ENCODE measurements at places on chromosomes 6 and 20. TPM values are rescaled to one million over a fixed set of nuclear protein-coding genes. Genes with fewer than 3 reads are reported as not detected.

USP49 gene
- 2.9 TPM for total RNA-seq

FAM209B gene
- total RNA-seq, result 0.32 TPM

CST4 gene
- not detected for total RNA-seq

APCDD1L gene
- not detected for total RNA-seq

SLC25A27 gene
- 0.32 TPM for total RNA-seq

FAXC gene
- 0.11 TPM for total RNA-seq

SPEF1 gene
- 0.32 TPM for total RNA-seq

GABRR2 gene
- total RNA-seq, result not detected

RAB32 gene
- 93.9 TPM for total RNA-seq

DNA sequence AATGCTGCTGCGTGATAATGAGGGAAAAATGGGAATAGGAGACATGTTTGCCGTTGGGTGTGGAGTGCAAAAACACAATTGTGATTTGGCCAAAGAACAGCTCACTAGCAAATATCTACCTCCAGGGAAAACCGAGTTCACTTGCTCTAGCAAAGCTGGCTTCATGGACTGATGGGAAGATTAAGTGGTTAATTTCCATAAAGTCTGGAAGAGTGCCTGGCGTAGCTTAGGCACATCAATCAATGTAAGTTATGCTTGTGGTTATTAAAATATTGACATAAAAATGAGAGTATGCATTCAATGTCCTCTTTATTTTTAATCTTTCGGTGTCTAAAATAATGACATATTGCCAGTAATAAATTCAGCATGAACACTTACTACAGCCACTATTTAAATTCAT, 267.5 kb downstream of the SMOC2 start:
- DNase-seq, result no peak

DNA sequence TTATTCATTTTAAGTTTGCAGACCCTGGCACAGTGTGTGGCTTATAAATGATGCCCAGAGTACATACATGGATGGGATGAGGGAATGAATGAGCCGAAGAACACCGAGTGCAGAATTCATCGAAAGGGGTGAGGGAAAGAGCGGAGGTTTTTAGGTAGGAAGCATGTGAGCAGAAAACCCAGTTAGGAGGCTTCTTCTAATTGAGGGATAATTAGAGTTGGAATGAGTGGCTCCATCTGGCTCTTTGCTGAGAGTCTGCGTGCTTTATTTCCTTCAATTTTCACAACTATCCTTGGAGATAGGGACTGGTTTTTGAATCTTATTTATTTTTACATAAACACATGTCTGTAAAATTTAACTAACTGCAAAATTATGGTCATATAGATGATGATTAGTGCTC, 150.7 kb downstream of the DOK5 start:
- no peak for DNase-seq

- no peak for DNase-seq
Observed at GRCh38 chr6:25132934-25133333, 146.2 kb upstream of the CARMIL1 start.

- DNase-seq, result peak; percentile 42
Observed at GRCh38 chr20:1171461-1172093, 13.2 kb downstream of the TMEM74B start.

DNA sequence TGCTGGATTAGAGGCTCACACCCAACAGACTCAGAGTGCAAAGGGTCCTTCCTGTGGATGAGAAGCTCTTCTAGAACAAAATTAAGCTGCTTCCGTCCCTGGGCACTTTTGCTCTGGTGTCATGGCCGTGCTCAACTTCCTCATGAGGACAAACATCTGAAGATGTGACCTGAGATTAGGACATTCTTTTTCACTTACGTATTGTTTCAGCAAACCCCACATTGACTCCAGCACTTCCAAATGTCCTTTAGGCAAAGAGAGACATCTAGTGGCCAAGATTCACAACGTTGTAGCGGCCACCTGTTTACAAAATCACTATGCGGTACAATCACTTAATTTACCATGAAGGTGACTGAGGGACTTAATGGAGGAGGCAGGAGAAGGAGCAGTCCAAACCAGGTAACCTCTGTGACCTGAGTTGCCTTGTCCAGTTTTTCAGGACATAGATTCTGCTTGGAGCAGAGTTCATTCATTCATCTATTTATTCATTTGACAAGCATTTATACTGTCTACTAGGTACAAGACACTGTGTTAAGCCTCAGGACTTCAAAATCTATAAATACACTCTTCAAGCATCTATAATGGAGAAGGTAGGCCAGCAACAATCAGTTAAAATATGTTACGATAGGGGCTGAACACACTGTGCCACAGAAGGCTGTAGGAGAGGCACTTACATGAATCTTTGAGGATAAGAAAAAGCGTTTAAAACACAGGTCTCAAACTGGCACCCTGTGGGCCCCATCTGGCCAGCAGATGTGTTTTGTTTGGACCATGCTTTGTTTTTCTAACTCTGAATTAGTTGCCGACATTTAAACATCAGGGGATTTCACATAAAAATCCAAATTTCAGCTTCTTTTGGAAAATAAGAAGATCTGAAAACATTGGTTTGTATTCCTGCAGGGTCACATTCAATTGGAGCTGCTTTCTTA, 5.6 kb upstream of the ADGRF1 start:
- DNase-seq, result peak; percentile 95

GRCh38 chr6:37673436-37673835, 24.2 kb downstream of the MDGA1 start:
- no peak for DNase-seq

DNA sequence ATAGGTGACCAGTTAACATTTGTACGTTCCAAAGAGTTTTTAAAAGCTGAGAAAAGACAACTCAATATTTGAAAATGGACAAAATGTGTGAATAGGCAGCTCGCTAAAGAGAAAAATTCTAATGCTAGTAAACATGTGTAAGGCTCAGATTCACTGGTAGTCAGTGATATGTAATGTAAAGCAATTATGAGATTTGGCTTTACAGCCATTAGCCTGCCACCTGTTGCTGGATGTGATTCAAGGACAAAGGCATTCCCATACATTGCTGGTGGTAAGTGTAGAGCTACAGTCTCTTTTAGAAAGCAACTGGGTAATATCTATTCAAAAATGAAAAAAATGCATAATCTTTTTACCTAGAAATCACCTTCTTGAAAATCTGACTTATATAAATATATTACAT, 114.3 kb downstream of the COL19A1 start:
- DNase-seq, result no peak

DNA sequence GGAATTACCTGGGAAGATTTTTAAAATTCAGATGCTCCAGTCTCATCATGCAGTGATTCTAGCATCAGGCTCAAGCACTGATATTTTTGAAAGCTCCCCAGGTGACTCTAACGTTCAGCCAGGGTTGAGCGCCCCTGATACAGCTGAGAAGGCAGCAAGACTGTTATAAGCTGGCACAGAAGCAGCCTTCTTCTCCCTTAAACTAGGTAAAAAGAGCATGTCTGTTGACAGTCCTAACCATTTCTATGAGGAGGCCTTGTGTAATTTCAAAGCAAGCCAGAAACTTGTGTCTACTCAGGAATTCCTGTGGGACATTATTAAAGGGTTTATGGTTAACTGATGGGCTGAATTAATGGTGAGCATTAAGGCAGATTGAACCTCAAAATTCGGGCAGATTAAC, 141.9 kb downstream of the PDE7B start:
- DNase-seq, result no peak

- DNase-seq, result no peak
Observed at GRCh38 chr6:31118178-31118577, 2.1 kb downstream of the CDSN start.

GRCh38 chr20:46831633-46832011, 63.0 kb upstream of the EYA2 start:
- no peak for DNase-seq

DNA sequence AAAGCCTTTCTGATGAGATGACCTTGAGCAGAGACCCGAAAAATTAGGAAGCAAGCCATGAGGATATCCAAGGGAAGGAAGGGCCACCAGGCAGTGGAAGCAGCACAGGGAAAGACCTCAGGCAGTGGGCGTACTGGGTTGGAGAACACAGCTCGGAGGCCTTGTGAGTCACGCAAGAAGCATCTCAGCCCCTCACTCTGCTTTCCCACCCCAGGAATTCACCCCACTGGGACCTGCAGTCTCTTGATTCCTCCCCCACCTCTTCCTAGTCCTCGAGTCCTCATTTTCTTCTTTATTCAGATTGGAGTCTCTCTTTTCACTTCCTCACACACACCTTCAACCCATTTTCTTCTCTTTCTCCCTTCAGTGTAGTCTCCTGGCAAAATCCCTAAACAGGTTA, 27.0 kb downstream of the RPRD1B start:
- no peak for DNase-seq

- DNase-seq, result no peak
Observed at GRCh38 chr6:138640028-138640427, 133.5 kb upstream of the CCDC28A start.

DNA sequence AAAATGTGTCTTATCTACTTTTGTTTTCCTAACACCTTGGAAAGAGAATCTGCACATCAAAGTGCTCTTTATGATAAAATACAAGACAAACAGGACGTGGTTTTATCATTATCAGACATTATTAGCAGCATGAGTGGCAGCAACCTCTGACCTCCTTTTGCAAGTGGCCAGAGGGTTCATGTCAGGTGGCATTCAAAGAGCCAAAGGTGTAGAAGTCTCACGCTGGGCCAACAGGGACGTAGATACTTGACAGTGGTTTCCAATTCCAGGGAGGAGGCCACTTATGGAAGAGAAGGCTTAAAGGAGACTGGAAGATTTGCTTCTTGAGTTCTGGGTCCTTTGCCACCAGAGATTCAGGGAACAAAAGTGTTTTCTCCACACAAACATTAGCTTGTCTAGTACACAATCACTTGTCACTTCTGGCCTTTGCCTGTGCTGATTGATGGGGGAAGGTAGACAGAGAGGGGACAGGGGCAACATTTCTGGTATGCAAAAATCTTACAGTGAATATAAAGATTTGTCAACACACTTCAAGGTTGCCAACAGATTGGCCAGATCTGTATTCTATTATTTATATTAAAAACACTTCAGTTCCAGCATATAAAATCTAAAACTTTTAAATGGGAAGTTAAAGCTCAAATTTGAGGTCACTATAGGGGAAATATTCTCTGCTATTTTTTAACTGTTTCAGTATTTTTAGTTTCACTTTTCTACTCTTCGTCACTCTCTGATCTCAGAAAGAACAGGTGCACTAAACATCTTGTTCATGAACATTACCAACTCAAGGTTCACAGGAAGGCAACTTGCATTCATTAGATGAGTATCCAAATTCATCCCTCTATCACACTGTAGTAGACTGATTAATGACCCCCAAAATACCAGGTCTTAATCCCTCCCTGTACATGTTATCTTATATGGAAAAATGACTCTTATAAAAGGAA, 52.1 kb upstream of the FBXO30 start:
- DNase-seq, result no peak

- DNase-seq, result no peak
Observed at GRCh38 chr6:136666041-136666440, 115.8 kb upstream of the MAP7 start.

- peak; percentile 48 for DNase-seq
Observed at GRCh38 chr20:34112600-34113101, 608 bp upstream of the EIF2S2 start.

DNA sequence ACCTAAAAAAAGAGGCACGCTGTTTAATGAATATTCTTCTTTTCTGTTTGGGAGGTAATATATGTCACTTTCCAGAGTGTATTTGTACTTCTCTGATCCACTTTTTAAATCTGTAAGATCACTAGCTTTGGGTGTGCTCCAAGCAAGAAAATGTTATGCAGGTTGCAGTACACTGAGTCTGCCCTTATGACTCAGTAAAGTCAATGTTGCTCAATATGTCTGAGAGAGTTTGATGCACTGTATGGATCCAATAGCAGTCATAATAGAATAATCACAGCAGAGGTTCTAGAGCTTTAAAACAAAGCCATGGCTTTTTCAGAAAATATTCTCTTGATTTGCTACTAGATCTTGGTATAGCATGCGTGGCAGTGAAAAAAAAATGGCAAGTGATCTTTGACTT, 525.3 kb upstream of the HTR1E start:
- DNase-seq, result no peak
